Stimulated activated CD8-positive, alpha-beta memory T cell treated with anti-CD3 and anti-CD28 coated beads, Interleukin-12 subunit alpha, Interleukin-12 subunit beta, amount 100 ng/mL, for 4 hours (primary cell): ENCODE measurements at places on chromosomes 16 and 17.

GRCh38 chr16:67664258-67664657, 2.3 kb downstream of the ENKD1 start:
- no peak for DNase-seq

DNA sequence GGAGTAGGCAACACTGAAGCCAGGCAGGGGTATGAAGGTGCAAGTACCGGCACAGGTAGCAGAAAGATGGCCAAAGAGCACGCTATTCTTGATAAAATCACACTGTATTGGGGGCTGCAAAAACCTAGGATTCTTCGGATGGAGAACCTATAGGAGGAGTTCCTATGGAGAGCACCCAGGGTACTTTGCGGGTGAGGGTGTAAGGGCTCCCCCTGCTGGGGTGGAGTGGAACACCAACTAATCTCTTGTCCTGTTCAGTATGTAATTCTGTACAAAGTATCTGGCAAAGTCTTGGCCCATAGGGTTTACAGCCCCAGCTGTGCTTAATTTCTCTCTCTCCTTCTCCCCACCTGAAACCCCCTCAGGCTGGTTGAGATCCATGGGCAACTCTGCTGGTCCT, 393.1 kb upstream of the ASIC2 start:
- DNase-seq: no peak

GRCh38 chr16:29926711-29927052, 656 bp upstream of the KCTD13 start:
- no peak for DNase-seq

GRCh38 chr16:65305266-65305959, 183.6 kb upstream of the CDH11 start:
- DNase-seq: no peak

- DNase-seq: no peak
These were observed 296.8 kb downstream of the GRIN2A start for GRCh38 chr16:9885467-9885866.

- no peak for DNase-seq
These were observed 49.9 kb downstream of the NLRC5 start for GRCh38 chr16:57039148-57039812.

DNA sequence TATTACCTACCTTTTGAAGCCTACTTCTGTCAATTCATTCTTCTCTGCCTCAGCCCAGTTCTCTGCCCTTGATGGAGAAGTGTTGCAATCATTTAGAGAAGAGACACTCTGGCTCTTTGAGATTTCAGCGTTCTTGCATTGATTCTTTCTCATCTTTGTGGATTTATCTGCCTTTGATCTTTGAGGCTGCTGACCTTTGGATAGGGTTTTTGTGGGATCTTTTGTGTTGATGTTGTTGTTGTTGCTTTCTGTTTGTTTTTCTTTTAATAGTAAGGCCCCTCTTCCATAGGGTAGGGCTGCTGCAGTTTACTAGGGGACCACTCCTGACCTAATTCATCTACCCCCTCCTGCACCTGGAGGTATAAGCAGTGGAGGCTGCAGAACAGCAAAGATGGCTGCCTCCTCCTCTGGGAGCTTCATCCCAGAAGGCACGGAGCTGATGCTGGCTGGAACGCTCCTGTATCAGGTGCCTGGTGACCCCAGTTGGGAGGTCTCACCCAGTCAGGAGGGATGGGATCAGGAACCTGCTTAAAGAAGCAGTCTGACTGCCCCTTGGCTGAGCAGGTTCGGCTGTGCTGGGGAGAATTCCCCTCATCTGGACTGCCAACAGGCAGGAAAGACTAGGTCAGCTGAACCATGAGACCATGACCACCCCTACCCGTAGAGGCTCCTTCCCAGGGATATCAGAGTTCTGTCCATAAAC, 28.0 kb downstream of the NFATC3 start:
- no peak for DNase-seq

DNA sequence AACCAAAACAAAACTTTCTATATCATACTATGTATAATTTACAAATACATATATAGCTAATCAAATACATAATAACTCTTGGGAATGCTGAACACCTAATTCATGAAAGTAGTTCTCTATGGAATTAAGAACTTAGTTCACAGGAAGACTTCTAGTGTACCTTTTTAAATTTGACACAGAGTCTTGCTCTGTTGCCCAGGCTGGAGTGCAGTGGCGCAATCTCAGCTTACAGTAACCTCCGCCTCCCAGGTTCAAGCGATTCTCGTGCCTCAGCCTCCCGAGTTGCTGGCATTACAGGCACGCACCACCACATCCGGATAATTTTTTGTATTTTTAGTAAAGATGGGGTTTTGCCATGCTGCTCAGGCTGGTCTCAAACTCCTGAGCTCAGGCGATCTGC, 24.7 kb downstream of the RFWD3 start:
- DNase-seq: no peak

DNA sequence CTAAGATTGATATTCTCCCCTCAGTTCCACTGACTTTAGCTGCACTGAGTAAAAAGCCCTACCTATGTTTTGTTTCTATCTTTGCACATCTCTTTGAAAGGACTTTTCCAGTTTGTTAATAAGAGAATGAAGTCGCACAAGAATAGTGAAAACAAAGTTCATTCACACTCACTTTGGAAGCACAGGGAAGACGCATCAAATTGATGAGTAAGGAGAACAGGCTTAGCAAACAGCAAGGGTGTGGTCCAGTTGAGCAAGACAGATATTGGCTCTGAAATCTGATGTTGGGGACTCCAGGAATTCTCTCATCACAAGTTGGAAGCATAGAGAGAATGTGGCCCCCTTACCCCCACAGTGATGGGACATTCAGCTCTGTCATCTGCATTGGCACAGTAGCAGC, 221.3 kb downstream of the CDH11 start:
- DNase-seq: no peak

DNA sequence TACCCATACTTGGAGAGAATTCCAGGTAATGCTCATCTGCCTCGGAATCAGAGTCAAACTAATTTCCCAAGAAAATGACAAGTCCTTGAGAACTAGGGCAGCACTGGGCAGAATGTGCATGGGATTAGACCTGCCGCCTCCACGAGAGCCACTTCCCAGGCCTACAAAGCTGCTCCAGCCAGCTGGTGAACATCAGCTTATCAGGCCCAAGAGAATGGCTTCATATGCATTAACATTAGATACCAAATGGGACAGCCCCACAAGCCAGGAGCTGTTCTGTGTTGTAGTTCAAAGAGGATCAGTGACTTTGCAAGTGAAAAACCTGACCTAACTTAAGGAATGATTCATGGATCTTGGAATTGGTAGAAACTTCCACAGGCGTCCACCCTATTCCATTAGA, 203.3 kb downstream of the CYLD start:
- DNase-seq: no peak

DNA sequence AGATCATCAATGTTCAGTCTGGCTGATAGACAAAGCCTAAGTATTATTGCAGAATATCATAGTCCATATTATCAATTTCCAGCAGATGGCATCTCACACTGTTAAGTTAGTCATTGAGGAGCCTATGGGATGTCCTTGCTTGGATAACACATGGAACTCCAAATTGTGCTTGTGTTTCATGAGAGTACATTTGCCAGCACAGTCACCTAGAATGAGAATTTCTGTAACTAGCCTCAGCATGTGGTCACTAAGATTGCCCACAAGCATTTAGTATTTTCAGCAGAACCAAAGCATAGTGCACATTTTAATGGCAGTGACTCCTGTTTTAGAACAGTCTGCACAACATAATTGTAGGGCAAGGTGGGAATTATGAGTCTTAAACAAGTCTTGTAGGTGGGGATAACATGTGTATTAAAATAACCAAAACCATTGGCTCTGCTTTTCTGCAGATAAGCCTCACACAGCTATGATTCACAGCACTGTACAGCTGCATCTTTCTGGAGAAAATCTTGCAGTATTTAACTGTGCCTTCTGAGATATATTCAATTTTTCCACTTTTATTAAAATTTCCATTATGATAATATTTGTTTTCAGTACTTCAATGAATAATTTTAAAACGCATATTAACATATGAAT, 882.8 kb upstream of the SOX9 start:
- DNase-seq: no peak

- no peak for DNase-seq
These were observed 208.6 kb downstream of the FOXL1 start for GRCh38 chr16:86786994-86787393.

DNA sequence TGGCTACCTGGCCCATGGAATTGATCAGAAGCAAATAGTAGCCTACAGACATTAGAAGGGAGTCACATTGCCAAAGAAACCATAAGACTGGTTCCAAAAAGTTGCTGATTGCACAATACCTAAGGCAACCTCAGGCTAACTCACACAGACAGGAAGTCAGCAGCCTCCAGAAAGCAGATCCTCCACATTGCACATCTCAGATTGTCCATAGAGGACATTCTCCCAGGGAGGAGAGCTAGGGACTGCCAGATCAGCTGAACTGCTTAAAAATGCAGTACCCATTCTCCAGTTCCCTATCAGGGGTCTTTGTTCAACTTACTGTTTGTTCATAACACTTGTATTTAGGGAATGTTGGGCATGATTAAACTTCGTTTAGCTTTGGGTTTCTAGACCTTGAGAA, 4.2 kb downstream of the CCL3 start:
- DNase-seq: no peak

- DNase-seq: no peak
These were observed 24.8 kb downstream of the PITPNC1 start for GRCh38 chr17:67401598-67402504.

DNA sequence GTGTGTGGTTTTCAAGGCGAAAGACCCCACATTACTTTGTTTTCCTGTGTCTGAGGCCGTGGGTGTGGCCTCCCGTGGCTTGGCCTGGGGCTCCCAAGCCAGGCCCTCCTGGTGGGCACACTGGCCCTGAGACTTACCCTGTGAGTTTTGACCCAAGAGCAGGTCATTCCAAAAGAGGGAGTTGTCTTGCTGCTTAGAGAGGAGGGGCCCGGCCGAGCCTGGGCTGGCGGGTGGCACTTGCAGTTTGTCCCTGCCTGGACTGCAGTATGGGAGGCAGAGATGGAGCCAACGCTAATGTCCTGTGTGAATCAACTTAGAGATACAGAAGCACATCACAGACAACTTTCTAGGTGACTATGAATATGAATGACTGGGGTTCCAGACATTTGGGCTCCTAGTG, 22.7 kb downstream of the PLEKHG4 start:
- DNase-seq: no peak

DNA sequence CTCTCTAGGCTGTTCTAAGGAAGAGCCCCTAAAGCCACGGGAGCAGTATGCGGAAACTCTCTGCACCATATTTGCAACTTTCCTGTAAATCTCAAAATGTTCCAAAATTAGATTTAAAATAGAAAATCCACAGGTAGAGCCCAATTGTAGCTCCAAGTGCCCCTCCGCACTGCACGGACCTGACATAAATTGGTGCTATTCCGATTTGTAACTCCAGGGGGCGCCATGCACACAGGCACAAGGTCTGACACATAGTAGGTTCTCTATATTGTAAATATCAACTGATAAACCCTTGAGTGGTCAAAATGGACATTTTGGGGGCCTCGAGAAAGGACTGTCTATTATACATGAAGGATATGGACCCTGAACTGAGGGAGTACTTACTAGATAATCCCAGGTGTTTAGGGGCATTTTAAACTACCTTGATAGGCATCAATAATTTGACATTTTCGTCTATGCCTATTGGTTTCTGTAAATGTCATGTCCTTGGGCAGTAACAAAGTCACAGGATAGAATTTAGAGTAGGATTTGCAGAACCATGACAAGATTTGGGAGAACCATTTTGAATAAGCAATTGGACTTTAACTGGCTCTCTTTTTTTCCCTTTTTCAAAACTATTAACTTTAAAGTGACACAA, 36.6 kb upstream of the TMEM132E start:
- peak; percentile 2 for DNase-seq
